Kidney (tissue), 22 donors: ENCODE measurements at places on chromosomes 7 and 10. TPM values are rescaled to one million over a fixed set of nuclear protein-coding genes. Genes with fewer than 3 reads are reported as not detected.
A peak's percentile ranks its signal among the peaks of the same experiment; 100 is the strongest.

The ADCYAP1R1 gene
- not detected for total RNA-seq

GRCh38 chr10:89518876-89519842 lies 16.2 kb downstream of the SLC16A12 start:
- H3K4me1 ChIP-seq = peaks cover 59% of the 10 kb centered on the region
- H3K27me3 ChIP-seq = no peaks in the 10 kb centered on the region
- H3K27ac ChIP-seq = no peak overlapping the region
- DNase-seq = no peak
- no peak overlapping the region for H3K4me3 ChIP-seq

- no peaks in the 10 kb centered on the region for H3K4me1 ChIP-seq
- H3K36me3 ChIP-seq = no peaks in the 10 kb centered on the region
- H3K4me3 ChIP-seq = no peak overlapping the region
Observed at GRCh38 chr7:11182736-11183135, 209.1 kb downstream of the PHF14 start.

GRCh38 chr7:83514977-83515376 lies 134.0 kb downstream of the SEMA3E start:
- no peak overlapping the region for H3K4me3 ChIP-seq
- H3K27ac ChIP-seq = no peak overlapping the region
- H3K4me1 ChIP-seq = no peaks in the 10 kb centered on the region

- no peaks in the 10 kb centered on the region for H3K36me3 ChIP-seq
- no peaks in the 10 kb centered on the region for H3K4me1 ChIP-seq
- no peaks in the 10 kb centered on the region for H3K27me3 ChIP-seq
- DNase-seq = no peak
- no peak overlapping the region for H3K27ac ChIP-seq
Observed at GRCh38 chr10:96700374-96701099, 19.8 kb downstream of the PIK3AP1 start.

GRCh38 chr7:30285067-30285535 lies 704 bp downstream of the ZNRF2 start:
- peak overlapping the region; percentile 58 for H3K4me3 ChIP-seq
- peak overlapping the region; percentile 98 for H3K27ac ChIP-seq

DNA sequence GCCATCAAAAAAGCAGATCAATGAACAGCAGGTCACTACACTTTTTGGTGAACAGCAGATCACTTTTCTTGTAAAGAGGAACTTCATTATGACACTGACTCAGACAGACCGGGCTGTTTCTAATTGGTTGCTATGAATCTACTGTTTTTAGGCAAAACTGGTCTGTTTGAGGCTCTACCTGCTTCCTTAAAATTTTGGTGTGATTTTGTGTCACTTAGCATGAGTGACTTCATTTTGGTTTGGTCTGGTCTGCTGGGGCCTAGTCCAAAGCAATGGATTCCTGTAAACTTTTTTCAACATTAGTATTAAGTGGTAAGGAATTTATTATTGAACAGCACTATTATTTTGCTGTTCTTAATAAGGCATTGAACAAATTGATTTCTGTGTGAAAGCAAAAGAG lies 41.8 kb upstream of the C10orf71 start:
- H3K4me1 ChIP-seq = peaks cover 2% of the 10 kb centered on the region
- H3K27ac ChIP-seq = no peak overlapping the region
- DNase-seq = no peak
- H3K27me3 ChIP-seq = no peaks in the 10 kb centered on the region

DNA sequence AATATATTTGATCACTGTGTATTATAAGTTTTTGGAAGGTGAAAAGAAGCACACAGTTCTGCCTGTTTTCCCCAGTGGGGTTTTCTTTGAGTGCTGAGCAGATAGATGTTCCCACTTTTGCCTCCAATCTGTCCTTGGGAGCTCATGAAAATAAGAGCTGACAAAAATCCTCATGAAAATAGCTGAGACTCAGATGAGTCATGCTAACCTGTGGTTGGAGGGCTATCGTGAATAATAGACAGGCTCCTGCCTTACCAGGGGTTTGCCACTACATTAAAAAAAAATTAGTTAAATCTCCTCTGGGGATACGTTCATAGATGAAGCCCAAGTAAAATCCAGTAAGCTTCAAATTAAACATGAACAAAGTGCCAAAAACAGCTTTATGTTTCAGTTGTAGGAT lies 10.9 kb upstream of the AOAH start:
- peaks cover 2% of the 10 kb centered on the region for H3K4me1 ChIP-seq
- no peak overlapping the region for H3K27ac ChIP-seq
- no peak for DNase-seq
- H3K4me3 ChIP-seq = no peak overlapping the region
- H3K36me3 ChIP-seq = no peaks in the 10 kb centered on the region

DNA sequence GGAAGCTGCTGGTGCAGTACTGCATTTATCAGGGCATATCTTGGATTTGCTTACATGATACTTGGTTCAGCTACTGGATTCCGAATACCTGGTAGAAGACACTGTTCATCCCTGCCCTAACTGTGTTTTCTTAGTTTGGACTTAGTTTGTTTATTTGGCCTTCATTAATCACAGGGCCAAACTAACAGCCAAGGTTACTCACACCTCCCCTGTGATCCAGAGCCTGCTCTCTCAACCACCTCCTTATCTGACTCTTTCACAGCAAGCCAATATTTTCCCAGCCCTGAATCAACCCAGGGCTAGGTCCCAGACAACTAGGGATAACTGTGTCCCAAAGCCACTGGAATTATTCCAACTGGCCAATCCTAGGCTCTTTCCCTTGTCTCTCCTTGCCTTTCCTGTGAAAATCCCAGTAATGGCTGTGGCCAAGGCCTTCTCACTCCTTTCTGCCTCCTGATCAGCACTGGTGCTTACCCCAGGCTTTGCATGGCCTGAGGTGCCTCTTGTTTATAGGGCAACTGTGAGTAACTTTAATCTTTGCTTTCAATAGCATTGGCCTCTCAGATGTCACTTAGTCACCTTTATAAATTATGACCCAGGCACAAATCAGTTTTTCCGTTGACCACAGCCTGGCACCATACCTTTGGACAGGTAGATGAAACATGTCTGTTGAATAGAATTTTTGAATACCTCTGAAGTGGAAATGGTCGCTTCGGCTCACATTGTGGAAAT lies 9.3 kb upstream of the JCAD start:
- peaks cover 5% of the 10 kb centered on the region for H3K4me1 ChIP-seq
- DNase-seq = no peak
- H3K4me3 ChIP-seq = no peak overlapping the region
- no peaks in the 10 kb centered on the region for H3K27me3 ChIP-seq

DNA sequence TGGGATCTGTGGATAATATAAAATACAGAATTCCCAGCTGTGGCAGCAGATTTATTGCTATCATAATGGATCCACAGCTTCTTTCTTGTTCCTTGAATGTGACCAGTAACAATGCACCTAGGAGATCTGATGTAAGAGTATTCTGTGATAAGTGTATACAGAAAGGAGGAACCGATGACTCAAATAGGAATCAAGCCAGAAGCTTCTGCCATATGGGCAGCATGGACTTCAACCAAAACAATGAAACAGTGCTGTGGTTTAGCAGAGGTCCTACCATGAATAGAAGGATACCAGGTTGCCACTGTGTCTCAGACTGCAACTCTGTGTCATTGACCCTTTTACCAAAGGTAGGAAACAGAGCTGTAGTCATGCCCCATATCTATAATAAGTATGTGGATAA lies 81.8 kb downstream of the PTPRZ1 start:
- no peak for DNase-seq
- no peaks in the 10 kb centered on the region for H3K27me3 ChIP-seq

DNA sequence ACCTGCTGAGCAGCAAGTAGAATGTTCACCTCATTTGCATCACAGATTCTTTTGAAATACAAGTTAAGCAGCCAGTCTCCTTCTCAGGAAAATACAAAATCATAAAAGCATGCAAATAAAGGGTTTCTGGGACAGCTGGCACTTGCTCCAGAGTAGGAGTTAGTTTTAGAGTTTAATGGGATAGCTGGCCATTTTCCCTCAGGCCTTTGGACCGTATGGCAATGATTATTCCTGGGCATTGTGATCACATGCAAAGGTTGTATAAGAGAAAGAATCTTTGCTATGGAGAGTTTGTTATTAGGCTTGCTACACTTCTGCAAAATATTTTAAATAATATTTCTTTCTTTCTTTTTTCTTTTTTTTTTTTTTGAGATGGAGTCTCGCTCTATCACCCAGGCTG lies 240.8 kb downstream of the CDK14 start:
- DNase-seq = no peak
- no peak overlapping the region for H3K27ac ChIP-seq
- H3K36me3 ChIP-seq = no peaks in the 10 kb centered on the region
- H3K27me3 ChIP-seq = no peaks in the 10 kb centered on the region
- H3K4me1 ChIP-seq = no peaks in the 10 kb centered on the region

- H3K4me1 ChIP-seq = no peaks in the 10 kb centered on the region
- H3K4me3 ChIP-seq = no peak overlapping the region
- no peaks in the 10 kb centered on the region for H3K27me3 ChIP-seq
- no peaks in the 10 kb centered on the region for H3K36me3 ChIP-seq
- no peak for DNase-seq
Observed at GRCh38 chr10:58070956-58071355, 196.7 kb downstream of the IPMK start.

DNA sequence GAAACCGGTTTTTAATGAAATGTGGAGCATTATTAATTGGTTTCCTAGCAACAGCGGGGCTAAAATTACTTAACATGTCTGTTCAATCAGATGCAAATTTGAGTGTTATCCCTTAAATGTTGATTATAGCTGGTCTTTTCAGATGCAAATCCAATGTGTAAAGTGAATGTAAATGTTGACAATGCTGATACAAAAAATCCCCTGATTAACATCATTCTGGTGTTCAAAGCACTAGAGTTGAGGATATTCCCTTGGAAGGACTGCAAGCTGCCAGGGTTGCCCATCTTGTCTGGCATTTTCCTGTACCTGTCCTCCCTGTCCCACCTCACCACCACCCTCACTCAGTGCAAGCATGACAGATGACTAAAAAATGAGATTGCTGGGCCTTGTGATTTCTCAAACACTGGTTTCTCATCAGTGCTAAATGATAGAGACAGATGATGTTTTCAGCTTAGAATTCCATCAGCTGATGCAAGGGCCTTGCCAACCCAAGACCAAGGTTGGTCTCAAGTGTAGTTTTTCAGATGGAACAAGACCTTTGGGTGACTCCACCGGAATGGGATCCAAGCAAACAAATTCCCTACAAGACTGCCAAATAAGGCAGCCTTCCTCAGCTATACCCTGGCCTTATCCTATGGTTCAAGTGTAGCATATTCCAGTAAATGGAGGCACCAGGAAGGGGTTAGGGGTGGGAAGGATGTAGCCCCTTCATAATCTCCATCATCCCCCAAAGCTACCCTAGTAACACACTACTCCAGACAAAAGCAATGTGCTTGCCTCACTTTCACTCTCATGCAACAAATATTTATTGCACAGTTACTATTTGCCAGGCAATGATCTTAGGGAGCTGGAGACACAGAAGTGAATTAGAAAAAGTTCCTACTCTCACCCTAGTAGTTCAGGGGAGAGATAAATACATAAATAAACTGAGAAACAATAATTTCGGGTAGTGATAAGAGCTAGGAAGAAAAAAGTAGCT lies 54.9 kb downstream of the JAZF1 start:
- H3K36me3 ChIP-seq = no peaks in the 10 kb centered on the region
- no peaks in the 10 kb centered on the region for H3K27me3 ChIP-seq
- no peaks in the 10 kb centered on the region for H3K4me1 ChIP-seq
- H3K4me3 ChIP-seq = no peak overlapping the region
- H3K27ac ChIP-seq = no peak overlapping the region

GRCh38 chr7:111760043-111760442 lies 197.8 kb upstream of the IMMP2L start:
- H3K4me3 ChIP-seq = no peak overlapping the region
- DNase-seq = no peak
- peaks cover 11% of the 10 kb centered on the region for H3K36me3 ChIP-seq

GRCh38 chr10:66767707-66768106 lies 158.1 kb upstream of the LRRTM3 start:
- H3K27me3 ChIP-seq = no peaks in the 10 kb centered on the region
- H3K4me1 ChIP-seq = no peaks in the 10 kb centered on the region
- H3K36me3 ChIP-seq = no peaks in the 10 kb centered on the region
- no peak for DNase-seq

DNA sequence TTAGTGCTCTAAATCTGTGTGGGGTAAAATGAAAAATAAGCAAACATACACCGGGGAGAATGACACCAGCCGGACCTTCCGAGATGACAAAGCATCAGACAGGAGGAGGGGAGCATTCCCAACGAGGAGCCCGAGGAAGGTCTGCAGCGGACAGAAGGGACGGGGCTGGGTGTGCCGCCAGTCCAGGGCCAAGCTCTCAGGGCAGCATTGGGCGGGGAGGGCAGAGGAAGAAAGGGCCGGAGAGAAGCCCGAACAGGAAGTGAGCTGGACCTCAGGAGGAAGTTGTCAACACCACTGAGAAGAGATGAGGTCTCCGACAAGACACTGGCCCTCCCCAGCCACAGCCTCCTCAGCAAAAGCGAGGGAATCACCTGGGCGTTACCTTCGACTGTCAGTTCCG lies 182.6 kb upstream of the RNF32 start:
- no peaks in the 10 kb centered on the region for H3K36me3 ChIP-seq
- no peak overlapping the region for H3K4me3 ChIP-seq
- DNase-seq = no peak

GRCh38 chr10:26627324-26627723 lies 70.2 kb upstream of the PDSS1 start:
- H3K36me3 ChIP-seq = no peaks in the 10 kb centered on the region
- no peak overlapping the region for H3K27ac ChIP-seq
- no peak for DNase-seq
- H3K4me3 ChIP-seq = no peak overlapping the region
- H3K27me3 ChIP-seq = no peaks in the 10 kb centered on the region

GRCh38 chr7:74312418-74313028 lies 23.3 kb downstream of the CLIP2 start:
- H3K4me1 ChIP-seq = no peaks in the 10 kb centered on the region
- H3K27me3 ChIP-seq = no peaks in the 10 kb centered on the region
- no peak for DNase-seq
- no peak overlapping the region for H3K27ac ChIP-seq

GRCh38 chr10:49739426-49739825 lies 22.7 kb downstream of the OGDHL start:
- H3K27ac ChIP-seq = no peak overlapping the region
- H3K4me3 ChIP-seq = no peak overlapping the region
- no peaks in the 10 kb centered on the region for H3K36me3 ChIP-seq
- no peak for DNase-seq
- no peaks in the 10 kb centered on the region for H3K4me1 ChIP-seq

DNA sequence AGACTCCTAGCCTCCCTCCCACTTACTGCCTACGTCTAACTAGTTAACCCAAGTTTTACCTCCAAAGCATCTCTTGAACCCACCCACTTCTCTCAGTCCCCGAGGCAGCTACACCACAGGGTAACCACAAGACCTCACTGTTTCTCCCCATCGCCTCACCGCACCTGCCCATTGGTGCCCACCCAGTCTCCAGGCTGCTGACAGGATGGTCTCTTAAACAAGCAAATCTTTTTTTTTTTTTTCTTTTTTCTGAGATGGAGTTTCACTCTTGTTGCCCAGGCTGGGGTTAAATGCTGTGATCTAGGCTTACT lies 47.0 kb downstream of the DENND2A start:
- DNase-seq = no peak
- H3K27ac ChIP-seq = no peak overlapping the region
- no peaks in the 10 kb centered on the region for H3K27me3 ChIP-seq
- no peaks in the 10 kb centered on the region for H3K36me3 ChIP-seq
- no peak overlapping the region for H3K4me3 ChIP-seq
